HT1080 (cell line): ENCODE measurements at places on chromosomes 12 and 14. TPM values are rescaled to one million over a fixed set of nuclear protein-coding genes. Genes with fewer than 3 reads are reported as not detected.
A peak's percentile ranks its signal among the peaks of the same experiment; 100 is the strongest.

DNA sequence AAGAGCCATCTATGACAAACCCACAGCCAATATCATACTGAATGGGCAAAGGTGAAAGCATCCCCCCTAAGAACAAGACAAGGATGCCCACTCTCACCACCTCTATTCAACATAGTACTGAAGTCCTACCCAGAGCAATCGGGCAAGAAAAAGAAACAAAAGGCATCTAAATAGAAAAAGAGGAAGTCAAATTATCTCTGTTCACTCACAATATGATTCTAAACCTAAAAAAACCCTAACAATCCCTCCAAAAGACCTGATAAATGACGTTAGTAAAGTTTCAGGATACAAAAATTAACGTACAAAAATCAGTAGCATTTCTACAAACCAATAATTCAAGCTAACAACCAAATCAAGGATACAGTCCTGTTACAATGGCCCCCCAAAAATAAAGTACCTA is 26.9 kb downstream of the MDM1 start:
- DNase-seq = no peak

DNA sequence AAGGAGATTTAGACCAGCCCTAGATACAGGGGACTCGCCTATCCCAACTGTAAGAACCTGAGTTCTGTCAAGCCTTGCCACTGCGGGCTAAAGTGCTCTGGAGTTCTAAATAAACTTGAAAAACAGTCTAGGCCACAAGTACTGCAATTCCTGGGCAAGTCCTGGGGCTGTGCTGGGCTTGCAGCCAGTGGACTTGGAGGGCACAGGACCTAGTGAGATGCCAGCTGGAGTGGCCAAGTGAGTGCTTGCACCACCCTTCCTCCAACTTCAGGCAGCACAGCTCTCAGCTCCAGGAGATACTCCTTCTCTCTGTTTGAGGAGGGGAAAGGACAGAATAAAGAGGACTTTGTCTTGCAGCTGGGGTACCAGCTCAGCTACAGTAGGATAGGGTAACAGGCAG is 307.6 kb upstream of the FBXO33 start:
- DNase-seq = no peak

DNA sequence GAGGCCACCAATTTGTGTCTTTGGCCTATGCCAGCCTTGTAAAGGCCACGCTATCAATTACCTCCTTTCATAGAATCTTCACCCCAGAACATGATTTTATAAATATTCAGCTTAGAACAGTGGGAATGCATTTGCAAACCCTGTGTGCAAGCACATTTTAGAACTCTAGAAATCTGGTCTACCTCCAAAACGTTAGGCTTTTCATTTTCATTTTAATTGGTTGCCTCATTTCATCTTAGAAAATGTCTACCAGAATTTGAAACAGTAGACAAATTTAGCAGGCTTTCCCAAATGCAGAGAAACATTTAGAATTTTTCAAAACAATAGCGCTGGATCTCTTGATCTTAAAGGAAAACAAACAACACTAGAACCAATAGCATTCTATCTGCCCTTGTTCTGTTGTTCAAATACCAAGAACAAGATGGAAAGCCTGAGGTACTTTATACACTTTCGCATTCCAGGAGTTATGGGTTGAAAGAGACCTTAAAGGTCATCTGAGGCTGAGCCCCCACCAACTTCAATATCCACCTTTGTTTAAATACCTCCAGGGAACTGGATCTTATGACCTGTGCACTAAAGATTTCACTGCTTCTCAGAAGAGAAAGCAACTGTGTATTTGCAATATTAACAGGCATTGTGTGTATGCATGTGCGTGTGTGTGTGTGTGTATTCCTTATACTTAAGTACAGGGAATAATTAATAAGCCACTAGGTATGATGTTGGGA is 185.1 kb downstream of the C12orf42 start:
- no peak for DNase-seq

DNA sequence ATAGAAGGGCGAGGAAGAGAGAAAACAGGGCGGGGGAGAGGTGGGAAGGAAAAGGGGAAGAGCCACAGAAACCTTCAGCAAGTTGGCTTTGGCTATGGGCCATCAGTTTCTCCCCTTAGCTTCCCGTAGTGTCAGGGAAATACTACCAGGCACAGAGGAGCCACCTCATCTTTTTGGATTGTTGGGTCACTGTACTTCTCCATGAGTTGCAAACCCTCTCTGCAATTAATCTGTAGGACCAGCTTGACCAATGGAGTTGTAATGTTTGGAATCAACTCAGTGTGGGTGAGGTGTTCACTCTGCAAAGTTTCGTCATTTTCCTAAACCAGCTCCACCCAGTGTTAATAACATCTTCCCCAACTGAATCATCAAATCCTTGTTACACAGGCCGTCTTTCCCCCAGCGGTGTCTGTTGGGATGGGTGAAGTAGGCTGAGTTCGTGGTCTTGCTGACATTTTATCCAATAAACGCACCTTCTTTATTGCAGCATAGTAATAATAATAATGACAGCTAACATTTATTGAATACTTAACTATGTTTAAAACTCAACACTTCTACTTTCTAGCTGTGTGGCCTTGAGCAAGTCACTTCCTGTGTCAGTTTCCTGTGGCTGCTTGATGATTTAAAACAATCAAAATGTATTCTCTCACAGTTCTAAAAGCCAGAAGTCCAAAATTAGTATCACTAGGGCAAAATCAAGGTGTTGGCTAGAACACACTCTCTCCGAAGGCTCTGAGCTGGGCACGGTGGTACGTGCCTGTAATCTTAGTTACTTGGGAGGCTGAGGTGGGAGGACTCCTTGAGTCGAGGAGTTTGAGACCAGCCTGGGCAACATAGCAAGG is 8.1 kb upstream of the GLTP start:
- peak; percentile 98 for DNase-seq

- DNase-seq = peak; percentile 64
Measured at GRCh38 chr12:124581307-124582107, 14.1 kb upstream of the NCOR2 start.

- DNase-seq = no peak
Measured at GRCh38 chr14:33704481-33704880, 246.4 kb downstream of the EGLN3 start.

FAM181A gene
- total RNA-seq = not detected in 2 replicates
